Stimulated activated CD8-positive, alpha-beta memory T cell treated with anti-CD3 and anti-CD28 coated beads, Interleukin-4, amount 100 ng/mL, for 1 hour (primary cell): ENCODE measurements at places on chromosomes 6 and 20.

DNA sequence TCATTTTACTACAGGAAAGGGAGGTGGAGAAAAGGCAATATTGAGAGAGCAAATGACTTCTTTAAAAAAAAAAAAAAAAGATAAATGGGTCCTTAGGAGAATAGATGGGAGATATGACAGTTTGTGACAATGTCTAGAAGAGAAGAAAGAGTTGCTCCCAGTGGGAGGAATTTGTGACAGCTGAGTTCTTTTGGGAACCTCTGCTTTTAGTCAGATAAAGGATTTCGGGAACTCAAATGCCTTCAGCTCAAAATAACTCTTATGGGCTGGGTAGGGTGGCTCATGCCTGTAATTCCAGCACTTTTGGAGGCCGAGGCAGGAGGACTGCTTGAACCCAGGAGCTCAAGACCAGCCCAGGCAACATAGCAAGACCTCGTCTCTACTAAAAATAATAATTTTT, 13.1 kb downstream of the TPD52L1 start:
- DNase-seq = no peak

DNA sequence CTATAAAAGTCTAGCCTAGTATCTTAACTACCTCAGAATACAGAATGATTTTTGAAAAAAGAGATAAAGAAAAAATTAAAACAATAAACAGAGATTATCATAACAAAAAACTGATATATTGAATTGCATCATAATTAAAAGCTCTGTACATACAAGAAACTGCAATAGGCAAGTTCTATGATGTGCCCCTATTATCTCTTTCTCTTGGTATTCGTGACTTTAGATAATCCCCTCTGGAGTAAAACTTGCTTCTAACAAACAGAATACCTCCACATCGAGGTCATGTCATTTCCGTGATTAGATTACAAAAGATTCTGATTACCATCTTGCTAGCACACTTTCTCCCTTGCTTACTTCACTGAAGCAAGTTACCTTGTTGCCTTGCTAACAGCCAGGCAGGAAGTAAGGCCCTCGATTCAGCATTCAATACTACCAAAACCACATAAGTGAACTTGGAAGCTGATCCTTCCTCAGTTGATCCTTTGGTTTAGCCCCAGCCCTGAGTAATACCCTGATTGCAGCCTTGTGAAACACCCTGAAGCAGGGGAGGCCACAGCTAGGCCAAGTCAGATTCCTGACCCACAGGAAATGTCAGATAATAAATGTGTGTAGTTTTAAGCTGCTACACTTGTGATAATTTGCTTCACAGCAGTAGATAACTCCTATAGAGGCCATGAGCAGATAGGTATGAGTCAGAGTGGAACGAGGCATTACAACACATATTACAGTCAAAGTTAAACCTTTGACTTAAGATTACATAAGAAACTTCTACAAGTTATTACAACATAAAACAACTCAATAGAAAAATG, 53.7 kb upstream of the TMX4 start:
- DNase-seq = no peak

GRCh38 chr6:21188505-21189223, 404.9 kb upstream of the SOX4 start:
- no peak for DNase-seq

DNA sequence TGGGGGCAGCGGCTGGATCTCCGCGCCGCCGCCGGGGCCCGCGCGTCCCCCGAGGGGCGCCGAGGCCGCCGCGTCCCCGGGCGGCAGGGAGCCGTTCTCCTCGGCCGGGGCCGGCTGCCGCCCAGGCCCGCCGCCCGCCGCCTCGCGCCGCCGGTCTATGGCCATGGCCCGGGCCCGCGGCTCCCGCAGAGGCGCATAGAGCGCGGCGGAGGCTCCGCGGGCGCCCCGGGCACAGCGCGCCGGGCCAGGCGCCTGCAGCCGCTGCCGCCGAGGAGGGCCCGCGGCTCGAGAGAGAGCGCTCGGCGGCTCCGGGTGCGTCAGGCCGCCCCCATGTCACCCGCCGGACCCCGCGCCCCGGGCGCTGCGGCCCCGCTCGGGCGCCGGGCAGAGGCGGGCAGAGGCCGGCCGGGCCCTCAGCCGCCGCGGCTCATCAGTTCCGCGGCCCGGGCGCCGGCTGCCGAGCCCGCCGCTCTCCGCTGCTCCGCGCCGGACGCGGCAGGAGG, 404 bp downstream of the SLC22A23 start:
- DNase-seq = no peak

GRCh38 chr6:163384510-163384909, 30.0 kb upstream of the QKI start:
- DNase-seq = no peak

- DNase-seq = no peak
Measured at GRCh38 chr20:50930139-50930975, 880 bp downstream of the ADNP start.

GRCh38 chr20:5095931-5096330, 23.8 kb downstream of the PCNA start:
- DNase-seq = no peak

GRCh38 chr20:25063546-25063945, 5.6 kb upstream of the ACSS1 start:
- no peak for DNase-seq

DNA sequence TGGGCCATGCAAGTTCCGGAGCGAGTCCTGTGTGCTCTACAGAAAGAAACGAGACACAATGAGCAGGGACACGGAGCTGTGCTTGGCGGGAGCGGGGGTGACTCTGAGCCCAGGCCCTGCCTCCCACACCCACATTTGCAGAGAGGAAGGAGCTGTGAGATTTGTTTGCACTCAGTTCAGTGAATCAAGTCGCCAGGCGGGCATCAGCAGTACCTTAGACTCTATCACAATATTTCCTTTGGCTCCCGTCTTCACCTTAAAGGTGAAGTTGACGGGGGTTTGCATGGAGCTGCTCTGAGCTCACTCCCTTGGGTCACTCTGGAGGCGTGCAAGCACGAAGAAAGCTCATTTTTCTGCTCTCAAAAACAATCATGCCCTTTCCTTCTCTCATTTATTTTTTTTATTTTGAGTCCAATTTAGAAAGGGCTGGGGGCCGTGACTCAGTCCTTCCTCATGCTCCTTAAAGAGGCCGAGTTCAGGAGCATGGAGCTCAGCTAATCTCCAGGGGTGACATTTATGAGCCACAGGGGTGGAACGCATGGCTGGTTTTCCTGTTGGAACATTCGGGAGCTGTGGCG, 188.2 kb downstream of the NFATC2 start:
- DNase-seq = no peak

- DNase-seq = no peak
Measured at GRCh38 chr6:149884215-149884614, 13.7 kb downstream of the RAET1E start.

DNA sequence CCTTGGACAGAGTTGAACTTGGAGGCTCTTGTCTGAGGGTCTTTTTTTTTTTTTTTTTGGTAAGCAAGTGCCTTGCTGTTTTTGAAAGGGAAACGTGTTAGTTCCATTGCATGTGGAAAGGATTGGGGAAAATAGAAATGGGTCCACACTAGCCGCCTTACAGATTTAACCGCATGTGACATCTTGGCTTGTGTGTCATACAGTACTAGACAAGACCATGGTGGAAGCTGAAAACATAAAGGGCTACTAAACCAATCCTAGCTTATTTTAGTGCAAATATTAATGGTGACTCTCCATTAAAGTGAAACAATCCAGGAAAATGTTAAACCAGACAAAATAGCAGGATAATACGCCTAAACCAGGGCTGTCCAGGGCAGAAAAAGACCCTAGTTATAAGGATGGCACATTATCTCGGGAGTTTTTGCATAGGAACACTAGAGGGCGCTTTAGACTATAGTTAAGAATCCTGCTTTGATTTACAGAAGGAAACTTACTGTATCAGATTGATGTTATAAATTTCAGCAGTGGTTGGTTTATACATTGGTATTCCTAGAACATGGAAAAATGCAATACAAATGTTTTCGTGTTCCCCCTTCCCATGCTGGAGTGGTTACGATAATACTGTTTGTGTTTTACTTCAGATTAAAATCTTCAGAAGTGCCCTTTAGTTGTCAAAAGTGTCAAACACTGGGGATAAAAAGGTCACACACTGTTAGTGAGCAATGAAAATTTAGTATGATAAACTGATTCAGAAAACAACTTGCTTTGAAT, 59.8 kb upstream of the DEK start:
- DNase-seq = no peak

DNA sequence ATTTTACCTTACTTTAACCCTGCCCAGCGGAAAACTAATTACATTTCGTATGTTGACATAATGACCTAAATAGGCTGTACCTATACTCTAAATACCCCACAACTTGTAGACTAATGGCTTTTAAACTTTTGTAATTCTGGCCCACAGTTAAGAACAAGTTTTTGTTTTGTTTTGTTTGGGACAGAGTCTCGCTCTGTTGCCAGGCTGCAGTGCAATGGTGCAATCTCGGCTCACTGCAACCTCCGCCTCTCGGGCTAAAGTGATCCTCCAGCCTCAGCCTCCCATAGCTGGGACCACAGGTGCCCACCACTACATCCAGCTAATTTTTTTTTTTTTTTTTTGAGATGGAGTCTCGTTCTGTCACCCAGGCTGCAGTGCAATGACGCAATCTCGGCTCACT, 5.7 kb upstream of the SASH1 start:
- no peak for DNase-seq

- DNase-seq = no peak
Measured at GRCh38 chr6:46626228-46626909, 26.2 kb downstream of the CYP39A1 start.
